ENCODE measurements at places on chromosomes 2 and 18. TPM values are rescaled to one million over a fixed set of nuclear protein-coding genes. Genes with fewer than 3 reads are reported as not detected.

The DPP4 gene
- polyA plus RNA-seq, result 0.52 TPM

The LYG2 gene
- polyA plus RNA-seq, result not detected

The AQP12A gene
- not detected for polyA plus RNA-seq

The SRSF7 gene
- 51.1 TPM for polyA plus RNA-seq

DNA sequence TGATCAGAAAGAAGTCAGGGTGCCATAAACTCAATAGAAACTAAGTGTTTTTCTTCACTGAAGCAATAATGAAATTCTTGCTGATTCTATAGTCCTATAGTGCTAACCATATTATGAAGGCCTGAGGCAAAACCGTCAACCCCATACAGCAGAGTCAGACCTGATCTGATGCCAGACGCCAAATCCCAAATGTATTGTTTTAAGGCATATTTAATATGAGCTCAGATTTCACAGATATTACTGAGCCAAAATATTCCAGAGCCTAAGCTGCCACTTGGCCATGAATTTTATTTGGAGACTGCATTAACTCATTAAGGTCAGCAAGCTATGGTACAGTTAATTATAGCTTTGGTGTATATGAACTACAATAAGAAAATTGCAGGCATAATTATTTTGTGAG, 53.4 kb downstream of the SCN1A start:
- DNase-seq, result no peak

GRCh38 chr2:31287654-31288053, 53.7 kb downstream of the EHD3 start:
- no peak for DNase-seq

GRCh38 chr2:157245846-157246764, 11.4 kb upstream of the GALNT5 start:
- no peak for DNase-seq

- DNase-seq, result peak; percentile 93
Observed at GRCh38 chr2:121071034-121071504, 213.9 kb downstream of the TFCP2L1 start.

DNA sequence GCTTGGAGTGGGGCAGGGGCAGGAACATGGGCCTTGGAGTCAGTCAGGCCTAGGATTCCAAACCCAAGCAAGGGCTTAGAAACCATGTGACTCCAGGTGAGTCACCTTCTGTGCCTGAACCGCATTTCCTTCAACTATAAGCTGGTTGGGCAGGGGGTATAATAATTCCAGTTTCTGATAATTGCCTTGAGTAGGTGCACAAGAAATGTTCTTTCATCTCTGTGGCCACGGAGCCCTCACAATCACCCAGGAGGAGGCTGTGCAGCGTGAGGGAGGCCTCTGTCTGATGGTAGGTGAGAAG, 112.1 kb upstream of the HAAO start:
- no peak for DNase-seq

- DNase-seq, result no peak
Observed at GRCh38 chr2:33497221-33497650, 20.8 kb downstream of the RASGRP3 start.

DNA sequence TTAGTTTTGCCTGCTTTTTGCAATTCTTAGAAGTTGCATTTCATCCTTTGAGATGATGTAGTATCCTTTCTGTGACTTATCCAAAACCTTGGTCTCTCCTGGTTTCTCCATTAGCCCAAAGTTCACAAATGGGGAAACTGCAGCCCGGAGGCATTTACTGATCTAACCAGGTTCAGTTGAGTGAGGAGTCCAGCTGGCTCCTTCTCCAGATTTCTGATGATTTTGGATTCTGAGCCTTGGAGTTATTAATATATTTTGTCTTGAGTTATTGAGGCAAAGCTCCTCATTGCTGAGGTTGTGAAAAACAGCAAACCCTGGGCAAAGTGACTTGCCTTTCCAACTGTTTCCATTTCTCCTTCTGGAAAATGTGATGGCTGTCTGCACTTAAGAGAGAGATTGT, 1.7 kb downstream of the SLC1A4 start:
- DNase-seq, result no peak

DNA sequence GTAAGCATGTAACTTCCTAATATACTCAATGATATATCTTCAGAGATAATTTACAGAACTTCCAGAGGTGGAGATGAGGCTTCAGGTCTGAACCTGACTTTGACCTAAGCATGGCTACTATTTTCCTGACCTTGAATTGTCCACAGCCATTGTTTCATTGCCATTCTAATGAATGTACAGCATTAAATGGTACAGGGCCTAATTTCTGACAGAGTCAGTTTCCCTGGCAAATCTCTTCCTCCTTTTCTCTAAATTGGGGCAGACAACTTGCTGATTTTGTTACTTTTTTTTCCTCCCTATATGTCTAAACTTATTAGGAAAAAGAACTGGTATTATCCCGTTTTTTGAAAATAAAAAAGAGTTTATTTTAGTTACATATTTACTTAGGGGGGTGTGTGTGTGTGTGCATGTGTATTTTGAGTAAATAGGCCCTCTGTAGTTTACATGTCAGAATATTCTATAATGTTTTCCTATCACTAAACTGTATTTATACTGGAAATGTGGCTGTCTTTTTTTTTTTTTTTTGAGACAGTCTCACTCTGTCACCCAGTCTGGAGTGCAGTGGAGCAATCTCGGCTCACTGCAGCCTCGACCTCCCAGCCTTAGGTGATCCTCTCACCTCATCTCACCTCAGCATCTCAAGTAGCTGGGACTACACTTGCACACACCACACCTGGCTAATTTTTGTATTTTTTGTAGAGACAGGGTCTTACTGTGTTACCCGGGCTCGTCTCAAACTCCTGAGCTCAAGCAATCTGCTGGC, 43.3 kb upstream of the SCN9A start:
- DNase-seq, result peak; percentile 40

GRCh38 chr2:11288431-11288830, 56.0 kb downstream of the ROCK2 start:
- no peak for DNase-seq

GRCh38 chr2:81545626-81546025, 1241.1 kb upstream of the LRRTM1 start:
- no peak for DNase-seq
